Sigmoid colon (tissue), 7 donors: ENCODE measurements at places on chromosomes 11 and 22. TPM values are rescaled to one million over a fixed set of nuclear protein-coding genes. Genes with fewer than 3 reads are reported as not detected.
A peak's percentile ranks its signal among the peaks of the same experiment; 100 is the strongest.

- H3K27ac ChIP-seq, result peak overlapping the region; percentile 92
- DNase-seq, result no peak
- H3K36me3 ChIP-seq, result no peaks in the 10 kb centered on the region
- no peak overlapping the region for H3K4me3 ChIP-seq
These were observed 137.7 kb upstream of the NAV2 start for GRCh38 chr11:19574916-19575315.

DNA sequence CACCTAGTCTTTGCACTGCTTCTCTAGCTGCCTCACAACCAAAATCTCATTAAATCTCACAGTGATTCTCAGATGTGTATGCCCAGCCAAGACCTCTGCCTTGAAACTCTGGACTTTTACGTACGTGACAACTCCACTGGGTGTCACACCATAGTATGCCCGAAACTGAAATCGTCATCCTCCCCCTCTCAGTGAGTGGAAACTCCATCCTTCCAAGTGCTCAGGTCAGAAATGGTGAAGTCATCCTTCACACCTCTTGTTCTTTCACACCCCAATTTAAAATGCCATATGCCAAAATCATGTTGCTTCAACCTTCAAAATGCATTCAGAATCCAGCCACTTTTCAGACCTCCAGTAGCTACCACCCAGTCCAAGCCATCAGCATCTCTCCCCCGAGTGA, 42.5 kb downstream of the SFI1 start:
- no peak overlapping the region for H3K27ac ChIP-seq
- no peaks in the 10 kb centered on the region for H3K36me3 ChIP-seq
- H3K4me1 ChIP-seq, result no peaks in the 10 kb centered on the region
- H3K4me3 ChIP-seq, result no peak overlapping the region
- no peaks in the 10 kb centered on the region for H3K27me3 ChIP-seq

DNA sequence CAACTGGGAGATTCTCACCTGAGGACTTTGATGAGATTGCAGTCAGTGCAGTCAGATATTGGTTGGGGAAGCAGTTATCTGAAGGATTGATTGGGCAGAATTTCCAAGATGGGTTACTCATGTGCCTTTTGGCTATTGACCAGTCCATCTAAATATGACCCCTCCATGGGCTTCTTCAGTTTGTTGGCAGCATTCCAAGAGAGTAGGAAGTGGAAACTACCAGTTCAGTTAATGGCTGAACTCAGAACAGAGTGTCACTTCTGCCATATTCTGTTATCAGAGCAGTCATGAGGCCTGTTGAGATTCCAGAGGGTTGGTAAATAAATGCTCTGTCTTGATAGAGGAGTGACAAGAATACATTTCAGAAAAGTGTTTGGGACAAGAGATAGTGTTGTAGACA, 71.0 kb downstream of the CYP2R1 start:
- H3K4me3 ChIP-seq, result no peak overlapping the region
- no peak for DNase-seq
- no peak overlapping the region for H3K27ac ChIP-seq

- peak overlapping the region; percentile 82 for H3K27ac ChIP-seq
- peaks cover 36% of the 10 kb centered on the region for H3K4me1 ChIP-seq
- peak overlapping the region; percentile 19 for H3K4me3 ChIP-seq
- peak; percentile 87 for DNase-seq
- no peaks in the 10 kb centered on the region for H3K36me3 ChIP-seq
- H3K27me3 ChIP-seq, result no peaks in the 10 kb centered on the region
These were observed 4.6 kb downstream of the TRABD start for GRCh38 chr22:50190182-50190940.

GRCh38 chr11:13054278-13054677, 45.2 kb downstream of the RASSF10 start:
- no peaks in the 10 kb centered on the region for H3K4me1 ChIP-seq
- H3K27ac ChIP-seq, result no peak overlapping the region
- H3K36me3 ChIP-seq, result no peaks in the 10 kb centered on the region
- no peaks in the 10 kb centered on the region for H3K27me3 ChIP-seq
- DNase-seq, result no peak

GRCh38 chr22:25382762-25383161, 163.3 kb downstream of the CRYBB2 start:
- DNase-seq, result no peak
- H3K4me1 ChIP-seq, result no peaks in the 10 kb centered on the region
- no peaks in the 10 kb centered on the region for H3K27me3 ChIP-seq
- H3K36me3 ChIP-seq, result peaks cover 37% of the 10 kb centered on the region
- H3K27ac ChIP-seq, result no peak overlapping the region

- H3K4me3 ChIP-seq, result no peak overlapping the region
- H3K27me3 ChIP-seq, result no peaks in the 10 kb centered on the region
- DNase-seq, result no peak
- no peak overlapping the region for H3K27ac ChIP-seq
These were observed 38.5 kb downstream of the FLRT1 start for GRCh38 chr11:64074239-64074638.

DNA sequence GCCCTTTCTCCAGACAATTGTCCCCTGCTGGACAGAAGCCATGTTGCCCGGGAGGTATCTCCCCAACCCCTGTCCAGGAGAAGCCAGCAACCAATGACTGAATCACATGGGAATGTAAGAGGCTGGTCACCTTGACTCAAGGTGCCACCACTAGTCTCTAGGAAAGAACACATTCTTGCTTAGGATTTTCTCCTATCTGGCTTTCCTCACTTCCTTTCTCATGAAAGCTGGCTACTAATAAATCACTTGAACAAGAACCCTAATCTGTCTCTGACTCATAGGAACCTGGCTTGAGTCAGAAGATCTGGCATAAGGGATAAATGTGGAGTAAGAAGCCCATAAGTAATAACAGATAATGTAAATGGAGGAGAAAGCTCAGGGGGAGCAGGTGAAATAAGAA, 101.4 kb upstream of the C11orf87 start:
- H3K27ac ChIP-seq, result no peak overlapping the region
- DNase-seq, result no peak
- no peaks in the 10 kb centered on the region for H3K4me1 ChIP-seq
- no peaks in the 10 kb centered on the region for H3K27me3 ChIP-seq

GRCh38 chr22:17357688-17358087, 11.6 kb upstream of the CECR2 start:
- no peaks in the 10 kb centered on the region for H3K36me3 ChIP-seq
- H3K4me1 ChIP-seq, result no peaks in the 10 kb centered on the region
- DNase-seq, result no peak
- H3K4me3 ChIP-seq, result no peak overlapping the region
- H3K27me3 ChIP-seq, result peaks cover 8% of the 10 kb centered on the region

- H3K27ac ChIP-seq, result peak within 1 kb of the TSS; percentile 87
- peak; percentile 73 for DNase-seq
These were observed at the start of gene FIBIN for GRCh38 chr11:26993965-26994457. TSS of gene FIBIN (plus strand) at chr11:26994112. CDS start at chr11:26994527, 415 bp downstream.

DNA sequence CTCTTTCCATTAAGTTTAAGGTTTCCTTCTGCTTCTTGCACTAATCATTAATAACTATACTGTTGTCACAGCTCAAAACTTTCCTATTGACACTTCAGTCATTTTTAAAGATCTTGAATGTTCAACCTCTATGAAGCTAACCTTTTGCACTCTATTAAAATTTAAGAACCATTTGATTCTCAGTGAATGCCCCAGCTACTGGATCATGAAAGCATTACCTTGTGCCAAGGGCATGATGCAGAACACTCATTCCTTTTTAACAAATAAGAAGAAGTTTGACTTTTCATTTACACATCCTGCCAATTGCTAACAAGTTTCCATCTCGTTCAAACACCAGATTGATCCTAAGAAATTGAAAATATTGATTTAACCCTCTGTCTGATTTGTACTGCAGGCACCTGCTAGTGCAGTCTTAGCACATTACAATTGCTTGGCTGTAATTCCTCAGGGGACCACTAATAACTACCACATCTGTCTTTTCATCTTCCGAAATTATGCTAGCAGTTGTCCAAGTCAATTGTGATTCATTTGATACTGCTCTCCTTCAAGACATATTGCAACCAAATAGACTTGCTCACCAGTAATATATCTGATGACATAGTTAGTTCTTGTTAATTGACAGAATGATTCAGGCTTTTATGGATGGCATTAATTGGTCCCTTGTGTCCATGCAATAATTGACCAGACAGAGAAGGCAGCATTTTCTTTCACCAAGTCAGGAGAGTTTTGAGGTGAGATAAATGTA, 158.4 kb downstream of the TEAD1 start:
- no peaks in the 10 kb centered on the region for H3K36me3 ChIP-seq
- H3K4me3 ChIP-seq, result no peak overlapping the region
- H3K27me3 ChIP-seq, result no peaks in the 10 kb centered on the region
- H3K4me1 ChIP-seq, result peaks cover 41% of the 10 kb centered on the region
- no peak for DNase-seq

GRCh38 chr11:56932572-56933220, 56.0 kb upstream of the OR5AK2 start:
- H3K27me3 ChIP-seq, result no peaks in the 10 kb centered on the region
- no peak overlapping the region for H3K27ac ChIP-seq
- no peak for DNase-seq
- H3K36me3 ChIP-seq, result no peaks in the 10 kb centered on the region
- H3K4me3 ChIP-seq, result no peak overlapping the region
- no peaks in the 10 kb centered on the region for H3K4me1 ChIP-seq

- H3K27me3 ChIP-seq, result no peaks in the 10 kb centered on the region
- no peaks in the 10 kb centered on the region for H3K4me1 ChIP-seq
- H3K4me3 ChIP-seq, result no peak overlapping the region
These were observed 63.5 kb downstream of the PAX6 start for GRCh38 chr11:31747581-31747980.

GRCh38 chr22:29213493-29213892, 7.8 kb downstream of the EMID1 start:
- H3K27ac ChIP-seq, result no peak overlapping the region
- no peaks in the 10 kb centered on the region for H3K4me1 ChIP-seq
- H3K36me3 ChIP-seq, result no peaks in the 10 kb centered on the region
- H3K4me3 ChIP-seq, result no peak overlapping the region
- DNase-seq, result no peak

GRCh38 chr11:35178873-35179272, 39.9 kb downstream of the CD44 start:
- H3K4me1 ChIP-seq, result no peaks in the 10 kb centered on the region
- no peak overlapping the region for H3K27ac ChIP-seq
- peaks cover 16% of the 10 kb centered on the region for H3K36me3 ChIP-seq
- H3K27me3 ChIP-seq, result no peaks in the 10 kb centered on the region
- no peak for DNase-seq

DNA sequence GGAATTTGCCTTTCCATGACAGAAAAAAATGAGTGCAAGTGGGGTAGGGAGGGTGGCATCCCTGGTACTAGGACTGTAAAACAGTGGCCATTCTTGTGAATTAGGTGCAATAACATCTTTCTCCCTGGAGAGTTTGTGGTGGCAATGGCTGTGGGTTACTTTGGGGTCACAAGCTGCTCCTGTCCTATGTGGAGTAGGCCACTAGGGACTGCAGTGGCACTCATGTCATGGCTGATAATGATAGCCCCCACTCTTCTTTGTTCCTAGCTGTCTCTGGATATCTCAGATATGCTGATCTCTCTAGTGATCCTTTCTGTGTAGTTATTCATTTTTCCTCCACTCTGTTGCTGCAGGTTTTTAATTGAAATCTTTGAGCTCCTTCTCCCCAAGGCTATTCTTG, 270.5 kb upstream of the CHORDC1 start:
- no peaks in the 10 kb centered on the region for H3K27me3 ChIP-seq
- H3K4me1 ChIP-seq, result no peaks in the 10 kb centered on the region
- no peaks in the 10 kb centered on the region for H3K36me3 ChIP-seq
- H3K27ac ChIP-seq, result no peak overlapping the region
- DNase-seq, result no peak

DNA sequence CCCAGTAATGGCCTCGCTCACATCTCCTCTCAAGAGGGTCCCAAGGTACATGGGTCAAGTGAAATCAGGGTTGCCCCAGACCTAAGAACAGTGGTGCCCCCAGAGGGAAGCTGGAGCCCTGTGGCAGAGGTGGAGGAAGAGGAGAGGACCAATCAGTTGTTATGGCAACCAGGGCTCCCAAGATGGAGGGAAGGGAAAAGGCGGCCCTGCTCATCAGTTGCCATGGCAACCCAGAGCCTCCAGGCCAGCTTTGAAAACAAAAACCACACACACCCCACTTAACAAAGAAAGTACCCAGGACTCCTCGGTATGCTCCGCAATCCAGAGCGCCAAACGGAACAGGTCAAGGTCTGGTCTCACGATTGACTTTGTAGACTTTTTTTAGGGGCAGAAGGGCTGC, 53.5 kb upstream of the SLC35C1 start:
- peaks cover 24% of the 10 kb centered on the region for H3K27me3 ChIP-seq
- no peak for DNase-seq
- no peaks in the 10 kb centered on the region for H3K36me3 ChIP-seq
- peaks cover 18% of the 10 kb centered on the region for H3K4me1 ChIP-seq
- no peak overlapping the region for H3K4me3 ChIP-seq
- H3K27ac ChIP-seq, result no peak overlapping the region

DNA sequence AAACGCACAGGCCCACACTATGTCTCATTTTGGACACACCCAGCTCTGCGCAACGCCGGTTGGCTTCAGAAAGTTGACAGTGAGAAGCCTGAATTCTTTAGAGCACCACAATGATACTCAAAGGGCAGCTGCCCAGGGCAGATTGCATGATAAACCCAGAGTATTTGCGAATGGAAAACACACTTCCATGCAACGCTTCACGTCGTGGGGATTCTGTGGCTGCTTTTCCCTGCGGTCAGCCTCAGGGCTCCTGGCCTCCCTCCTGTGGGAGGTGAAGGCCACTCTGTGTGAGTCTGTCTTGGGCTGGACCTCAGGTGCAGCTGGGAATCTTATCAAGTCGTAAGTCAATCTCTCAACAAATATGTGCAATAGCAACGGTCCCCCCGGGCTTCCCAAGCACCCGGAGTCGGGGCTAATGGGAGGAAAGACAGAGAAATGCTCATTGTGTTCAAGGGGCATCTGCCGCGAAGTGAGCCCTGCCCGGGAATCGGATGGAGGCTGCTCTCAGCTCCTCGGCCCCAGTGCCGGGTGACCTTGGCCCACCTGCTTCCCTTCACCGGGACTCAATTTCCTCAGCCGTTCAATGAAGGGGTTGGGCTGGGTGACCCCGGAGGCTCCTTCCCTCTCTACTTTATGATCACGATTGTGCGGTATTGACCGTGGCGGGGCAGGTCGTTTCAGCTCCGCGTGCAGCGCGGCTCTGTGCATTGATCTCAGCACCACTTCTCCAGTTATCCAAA, 623.6 kb downstream of the BRD1 start:
- no peak overlapping the region for H3K27ac ChIP-seq
- DNase-seq, result peak; percentile 45
- H3K36me3 ChIP-seq, result no peaks in the 10 kb centered on the region
- no peaks in the 10 kb centered on the region for H3K27me3 ChIP-seq
- no peaks in the 10 kb centered on the region for H3K4me1 ChIP-seq

DNA sequence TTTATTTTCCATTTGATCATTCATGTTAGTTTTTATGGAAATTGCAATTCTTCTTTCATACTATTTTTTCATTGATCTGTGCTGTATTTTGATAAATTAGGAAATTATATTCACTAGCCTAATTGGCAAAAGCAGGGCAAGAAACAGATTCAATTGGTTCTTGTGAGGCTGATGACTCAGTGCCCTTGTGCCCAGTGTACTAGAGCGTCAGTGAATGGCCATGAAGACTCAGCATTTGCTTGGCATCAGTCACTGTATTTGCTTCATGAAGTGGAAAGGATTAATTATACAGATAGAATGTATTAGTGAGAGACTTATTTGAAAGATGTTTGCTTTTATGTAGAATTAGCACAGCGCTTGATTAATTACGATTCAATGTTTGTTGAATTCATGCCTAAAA, 31.8 kb downstream of the MRGPRX1 start:
- H3K4me1 ChIP-seq, result no peaks in the 10 kb centered on the region
- H3K36me3 ChIP-seq, result no peaks in the 10 kb centered on the region
- H3K27ac ChIP-seq, result no peak overlapping the region
- H3K4me3 ChIP-seq, result no peak overlapping the region
- no peak for DNase-seq

Gene C11orf91
- total RNA-seq, result not detected

Gene NAV2
- total RNA-seq, result 62.6 TPM

Gene PDE2A
- 53.0 TPM for total RNA-seq

Gene HEPN1
- total RNA-seq, result not detected

Gene IMMP1L
- 25.5 TPM for total RNA-seq

Gene YAP1
- total RNA-seq, result 239 TPM

Gene KRTAP5-11
- total RNA-seq, result not detected

Gene TCN2
- total RNA-seq, result 24.9 TPM

Gene PATE2
- total RNA-seq, result 0.68 TPM

Gene BCR
- total RNA-seq, result 39.9 TPM
